Stomach (tissue), 19 donors: ENCODE measurements at places on chromosomes 6 and 20. TPM values are rescaled to one million over a fixed set of nuclear protein-coding genes. Genes with fewer than 3 reads are reported as not detected.

ULBP2 gene
- not detected for total RNA-seq

IER3 gene
- 113 TPM for total RNA-seq

VGLL2 gene
- 1.2 TPM for total RNA-seq

ATP6V1G2 gene
- total RNA-seq: 4.6 TPM

MOG gene
- not detected for total RNA-seq

INSM1 gene
- not detected for total RNA-seq

- no peaks in the 10 kb centered on the region for H3K4me1 ChIP-seq
- no peak overlapping the region for H3K27ac ChIP-seq
- no peaks in the 10 kb centered on the region for H3K27me3 ChIP-seq
- no peak overlapping the region for H3K4me3 ChIP-seq
Observed at GRCh38 chr6:19759117-19759880, 77.9 kb upstream of the ID4 start.

GRCh38 chr6:138582573-138582972, 83.3 kb upstream of the NHSL1 start:
- H3K36me3 ChIP-seq: no peaks in the 10 kb centered on the region
- H3K27ac ChIP-seq: no peak overlapping the region
- no peaks in the 10 kb centered on the region for H3K4me1 ChIP-seq
- no peak for DNase-seq
- H3K4me3 ChIP-seq: no peak overlapping the region

GRCh38 chr20:50267866-50268219, 77.2 kb downstream of the CEBPB start:
- H3K4me1 ChIP-seq: peaks cover 32% of the 10 kb centered on the region
- H3K27me3 ChIP-seq: no peaks in the 10 kb centered on the region
- no peak for DNase-seq
- peak overlapping the region; percentile 73 for H3K27ac ChIP-seq
- H3K4me3 ChIP-seq: no peak overlapping the region
- H3K36me3 ChIP-seq: no peaks in the 10 kb centered on the region

GRCh38 chr20:46303176-46303956, 4.9 kb downstream of the CDH22 start:
- no peak overlapping the region for H3K27ac ChIP-seq
- H3K27me3 ChIP-seq: peaks cover 28% of the 10 kb centered on the region
- H3K4me3 ChIP-seq: no peak overlapping the region

DNA sequence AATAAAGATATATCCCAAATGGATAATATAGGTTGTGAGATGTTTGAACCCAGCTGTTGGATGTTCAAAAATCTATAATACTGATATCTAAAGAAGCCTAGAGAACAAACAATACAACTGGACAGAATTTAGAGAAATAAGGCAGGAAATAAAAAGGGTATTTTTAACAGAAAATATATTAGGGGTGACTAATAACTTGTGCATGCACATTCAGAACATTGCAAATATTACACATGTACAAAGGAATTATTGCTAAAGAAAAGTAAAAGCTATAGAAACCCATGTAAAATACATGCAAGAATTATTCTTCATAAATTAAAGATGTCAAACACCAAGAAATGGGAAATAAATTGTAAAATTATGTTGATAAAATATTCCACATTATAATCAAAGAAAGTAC, 32.7 kb upstream of the HCRTR2 start:
- H3K27ac ChIP-seq: no peak overlapping the region
- no peak for DNase-seq
- H3K4me1 ChIP-seq: no peaks in the 10 kb centered on the region
- H3K4me3 ChIP-seq: no peak overlapping the region

DNA sequence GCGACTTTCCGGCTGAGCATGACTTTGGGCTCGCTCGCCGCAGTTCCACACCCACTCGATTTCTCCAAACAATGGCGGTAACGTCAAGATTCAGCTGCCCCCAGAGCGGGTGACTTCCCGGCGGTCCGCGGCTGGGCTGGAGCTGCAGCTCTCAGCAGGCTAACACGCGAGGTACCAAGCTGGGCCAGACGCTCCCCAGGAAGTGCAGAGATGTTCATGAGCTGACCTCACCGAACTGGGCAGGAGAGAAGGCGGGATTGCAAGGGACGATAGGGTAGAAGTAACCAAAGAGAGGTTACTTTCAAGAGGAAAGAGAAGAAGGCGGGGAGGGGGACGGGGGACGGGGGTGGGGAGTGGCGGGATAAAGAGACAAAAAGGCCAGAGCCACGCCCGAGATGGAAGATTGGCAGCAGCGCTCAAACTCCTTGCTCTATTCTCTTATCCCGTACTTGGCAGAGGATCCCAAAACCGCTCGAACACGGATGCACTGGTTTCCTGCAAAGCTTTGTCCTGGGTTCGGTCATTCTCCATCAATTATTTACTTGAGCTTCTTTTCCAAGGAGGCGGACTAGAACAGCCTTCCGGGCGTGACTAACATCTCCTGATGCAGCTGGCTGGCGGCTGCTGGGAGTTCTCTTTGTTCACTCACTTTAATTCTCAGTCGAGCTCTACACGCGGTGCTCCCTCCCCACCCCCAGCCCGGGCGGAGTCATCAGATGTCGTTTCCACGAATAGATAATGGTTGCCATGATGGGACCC, at the start of gene MTCL3:
Gene MTCL3 (minus strand): TSS at position 626 of the 759 bp plus-strand sequence.
- no peak within 1 kb of the TSS for H3K27ac ChIP-seq
- no peaks in the 10 kb centered on the region for H3K36me3 ChIP-seq
- peaks cover 3% of the 10 kb centered on the region for H3K27me3 ChIP-seq
- peaks cover 29% of the 10 kb centered on the region for H3K4me1 ChIP-seq

- H3K4me3 ChIP-seq: no peak overlapping the region
- H3K4me1 ChIP-seq: no peaks in the 10 kb centered on the region
- DNase-seq: no peak
- H3K27me3 ChIP-seq: no peaks in the 10 kb centered on the region
- no peaks in the 10 kb centered on the region for H3K36me3 ChIP-seq
- H3K27ac ChIP-seq: no peak overlapping the region
Observed at GRCh38 chr20:14950633-14951032, 613.2 kb upstream of the FLRT3 start.

- peaks cover 19% of the 10 kb centered on the region for H3K4me1 ChIP-seq
- no peaks in the 10 kb centered on the region for H3K36me3 ChIP-seq
- no peak overlapping the region for H3K4me3 ChIP-seq
- DNase-seq: no peak
- no peaks in the 10 kb centered on the region for H3K27me3 ChIP-seq
- H3K27ac ChIP-seq: no peak overlapping the region
Observed at GRCh38 chr20:57417830-57418780, 26.9 kb downstream of the RBM38 start.

DNA sequence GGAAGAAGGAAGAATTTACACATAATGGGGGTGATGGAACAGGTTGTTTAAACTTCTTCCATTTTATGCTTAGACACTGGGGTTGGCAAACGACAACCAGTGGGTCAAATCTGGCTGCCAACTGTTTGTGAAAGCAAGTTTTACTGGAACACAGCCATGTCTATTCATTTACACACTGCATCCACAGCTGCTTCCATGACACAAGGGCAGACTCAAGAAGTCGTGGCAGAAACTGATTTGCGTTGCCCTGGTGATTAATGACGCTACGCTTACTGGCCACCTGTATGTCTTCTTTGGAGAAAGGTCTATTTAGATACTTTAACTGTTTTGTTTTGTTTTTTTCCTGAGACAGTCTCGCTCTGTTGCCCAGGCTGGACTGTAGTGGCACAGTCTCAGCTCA, 19.0 kb downstream of the CTCFL start:
- H3K4me1 ChIP-seq: no peaks in the 10 kb centered on the region
- no peak overlapping the region for H3K4me3 ChIP-seq
- H3K27ac ChIP-seq: no peak overlapping the region
- no peaks in the 10 kb centered on the region for H3K27me3 ChIP-seq
- no peak for DNase-seq

- no peak overlapping the region for H3K4me3 ChIP-seq
- no peak overlapping the region for H3K27ac ChIP-seq
- peaks cover 24% of the 10 kb centered on the region for H3K27me3 ChIP-seq
- no peaks in the 10 kb centered on the region for H3K36me3 ChIP-seq
- H3K4me1 ChIP-seq: no peaks in the 10 kb centered on the region
Observed at GRCh38 chr6:27630727-27631608, 158.1 kb upstream of the ZNF184 start.

GRCh38 chr20:63116412-63117106, 99.4 kb downstream of the YTHDF1 start:
- H3K36me3 ChIP-seq: no peaks in the 10 kb centered on the region
- H3K27ac ChIP-seq: no peak overlapping the region
- DNase-seq: no peak
- H3K4me3 ChIP-seq: no peak overlapping the region
- no peaks in the 10 kb centered on the region for H3K4me1 ChIP-seq

DNA sequence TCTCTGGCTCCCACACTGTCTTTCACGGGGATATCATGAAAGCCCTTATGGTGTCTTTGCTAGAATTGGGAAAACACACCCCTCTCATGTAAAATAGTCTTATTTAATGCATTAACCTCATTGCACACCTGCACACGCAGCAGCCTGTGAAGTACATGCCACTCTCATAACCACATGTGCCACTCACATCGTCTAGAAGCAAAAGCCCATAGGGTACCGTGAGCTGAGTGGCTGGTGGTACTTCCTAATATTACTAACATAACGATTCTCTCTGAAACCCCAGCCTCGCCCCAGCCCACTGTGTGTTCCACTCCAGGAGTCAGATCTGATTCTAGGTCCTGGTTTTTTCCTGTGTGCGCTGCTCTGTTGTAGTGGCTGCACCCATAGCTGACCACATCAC, 9.5 kb upstream of the TMEM242 start:
- H3K27ac ChIP-seq: no peak overlapping the region
- DNase-seq: no peak
- no peaks in the 10 kb centered on the region for H3K27me3 ChIP-seq
- H3K4me1 ChIP-seq: no peaks in the 10 kb centered on the region

DNA sequence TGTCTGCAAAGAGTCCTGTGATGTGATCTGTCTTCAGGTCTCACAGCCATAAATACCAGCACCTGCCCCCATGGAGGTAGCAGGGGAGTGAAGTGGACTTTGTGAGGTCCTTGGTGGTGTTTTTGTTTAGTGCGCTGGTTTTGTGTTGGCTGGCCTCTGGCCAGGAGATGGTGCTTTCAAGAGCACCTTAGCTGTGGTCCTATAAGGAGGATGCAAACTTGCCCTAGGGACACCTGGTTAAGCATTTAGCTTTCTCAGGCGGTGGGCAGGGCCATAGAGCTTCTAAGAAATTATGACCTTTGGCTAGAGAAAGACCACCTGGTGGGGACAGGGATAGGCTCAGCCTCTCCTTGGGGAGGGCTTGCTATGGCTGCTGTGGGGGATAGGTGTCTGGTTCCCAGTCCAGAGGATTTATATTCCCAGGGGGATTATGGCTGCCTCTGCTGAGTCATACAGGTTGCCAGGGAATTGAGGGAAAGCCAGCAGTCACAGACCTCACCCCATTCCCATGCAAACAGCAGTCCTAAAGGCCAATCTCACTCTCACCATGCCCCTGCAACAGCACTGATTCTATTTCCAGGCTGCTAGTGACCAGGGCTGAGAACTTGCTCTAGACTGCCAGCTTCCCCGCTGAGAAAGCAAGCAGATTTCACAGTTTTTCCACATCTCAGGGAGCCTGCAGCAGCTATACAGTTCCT, 259.3 kb downstream of the TFAP2B start:
- no peaks in the 10 kb centered on the region for H3K36me3 ChIP-seq
- no peaks in the 10 kb centered on the region for H3K4me1 ChIP-seq
- H3K27me3 ChIP-seq: no peaks in the 10 kb centered on the region
- DNase-seq: no peak
- no peak overlapping the region for H3K4me3 ChIP-seq
- no peak overlapping the region for H3K27ac ChIP-seq

DNA sequence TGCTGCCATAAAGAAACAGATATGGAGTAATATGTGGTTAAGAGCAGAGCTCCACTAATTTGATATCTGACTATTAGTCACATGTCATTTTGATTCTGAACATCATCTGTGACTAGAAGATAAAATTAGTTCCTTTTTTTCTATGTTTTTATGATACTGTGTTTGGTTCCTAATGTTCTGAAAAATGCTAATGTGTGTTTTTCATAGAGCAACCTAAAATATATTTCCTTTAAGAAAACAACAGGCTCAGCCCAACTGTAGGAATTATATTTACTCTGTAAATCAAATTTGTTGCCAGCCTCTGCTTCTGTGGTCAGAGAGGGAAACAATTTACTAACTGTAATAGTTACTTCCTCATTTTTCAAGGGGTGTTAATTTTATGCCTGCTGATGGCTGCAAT, 33.3 kb upstream of the TXLNB start:
- H3K4me3 ChIP-seq: no peak overlapping the region
- no peaks in the 10 kb centered on the region for H3K27me3 ChIP-seq
- H3K4me1 ChIP-seq: peaks cover 8% of the 10 kb centered on the region
- H3K36me3 ChIP-seq: no peaks in the 10 kb centered on the region

DNA sequence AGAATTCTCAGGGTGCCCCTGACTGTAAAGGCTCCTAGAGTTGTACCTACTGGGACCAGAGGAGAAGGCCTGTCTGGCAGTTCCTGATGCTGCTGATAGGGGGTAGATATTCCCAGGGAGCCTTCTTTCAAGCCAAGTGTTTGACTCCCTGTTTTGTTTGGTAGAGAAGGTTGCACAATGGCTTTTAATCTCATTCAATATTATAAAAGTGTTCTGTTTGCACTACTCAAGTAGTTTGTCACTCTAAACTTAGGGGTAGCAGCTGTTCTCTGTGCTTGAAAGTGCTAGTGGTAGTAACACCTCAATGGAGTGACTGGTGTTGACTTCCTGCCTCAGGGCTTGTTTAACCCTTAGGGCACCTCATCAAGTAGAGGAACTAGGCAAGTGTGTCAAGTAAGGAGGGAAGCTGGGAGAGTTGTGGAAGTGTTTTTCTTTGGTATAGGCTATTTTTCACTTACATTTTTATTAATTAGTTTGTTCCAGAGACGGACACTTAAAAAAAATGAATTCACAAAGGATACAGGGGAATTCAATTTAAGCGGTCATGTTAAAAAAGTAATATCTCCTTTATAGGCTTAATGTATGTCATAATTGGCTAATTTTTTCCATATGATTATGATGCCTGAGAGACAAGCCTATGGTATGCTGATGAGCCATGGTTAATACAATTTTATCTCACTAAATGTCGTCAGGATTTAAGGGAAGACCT, 38.1 kb downstream of the BICRAL start:
- no peaks in the 10 kb centered on the region for H3K27me3 ChIP-seq
- H3K36me3 ChIP-seq: peaks cover 30% of the 10 kb centered on the region
- peak; percentile 27 for DNase-seq

DNA sequence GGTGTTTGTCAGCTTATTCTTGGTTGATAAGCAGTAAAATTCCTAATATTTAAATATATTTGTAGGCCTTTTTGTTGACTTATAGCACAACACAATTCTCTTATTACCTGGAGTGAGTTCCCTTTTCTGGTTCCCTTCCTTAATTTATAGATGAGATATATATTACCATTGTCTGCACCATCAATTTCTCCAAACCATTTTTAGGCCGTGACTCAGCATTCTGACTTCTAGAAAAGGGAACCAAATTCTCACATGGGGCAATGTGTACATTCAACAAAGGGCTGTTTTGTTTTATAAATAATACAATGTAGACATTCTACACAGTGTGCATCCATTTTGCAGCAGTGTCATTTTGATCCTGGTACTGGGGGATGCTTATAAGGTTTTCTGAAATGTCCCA, 52.8 kb downstream of the NCOA7 start:
- no peak for DNase-seq
- no peaks in the 10 kb centered on the region for H3K36me3 ChIP-seq
- no peak overlapping the region for H3K4me3 ChIP-seq
- H3K4me1 ChIP-seq: no peaks in the 10 kb centered on the region
- no peaks in the 10 kb centered on the region for H3K27me3 ChIP-seq
